H7 (cell line): ENCODE measurements at places on chromosomes 13 and 19.

DNA sequence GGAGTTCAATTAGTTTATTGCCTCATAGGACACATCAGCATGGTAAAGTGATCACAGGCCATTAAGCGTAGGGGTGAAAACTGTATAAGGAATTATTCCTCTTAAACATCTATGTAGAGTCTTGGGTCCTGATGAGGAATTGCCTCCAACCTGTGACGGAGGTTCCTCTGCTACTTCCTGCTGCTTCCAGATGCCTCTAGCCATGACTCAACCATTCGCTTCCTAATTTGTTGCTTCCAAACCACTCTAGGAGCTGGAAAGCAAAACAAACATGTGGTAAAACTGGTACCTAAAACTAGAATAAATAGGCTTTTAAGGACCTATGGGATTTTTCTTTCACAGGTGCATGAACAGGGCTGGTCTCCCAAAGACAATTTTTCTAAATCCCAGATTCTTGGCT is 253.8 kb downstream of the KLF12 start:
- no peak for DNase-seq

- DNase-seq: no peak
Observed at GRCh38 chr13:43122791-43123190, 99.4 kb downstream of the DNAJC15 start.

GRCh38 chr13:49292742-49293486 is 45.2 kb downstream of the CDADC1 start:
- DNase-seq: no peak

- DNase-seq: no peak
Observed at GRCh38 chr19:34744896-34745690, 11.1 kb downstream of the ZNF181 start.

DNA sequence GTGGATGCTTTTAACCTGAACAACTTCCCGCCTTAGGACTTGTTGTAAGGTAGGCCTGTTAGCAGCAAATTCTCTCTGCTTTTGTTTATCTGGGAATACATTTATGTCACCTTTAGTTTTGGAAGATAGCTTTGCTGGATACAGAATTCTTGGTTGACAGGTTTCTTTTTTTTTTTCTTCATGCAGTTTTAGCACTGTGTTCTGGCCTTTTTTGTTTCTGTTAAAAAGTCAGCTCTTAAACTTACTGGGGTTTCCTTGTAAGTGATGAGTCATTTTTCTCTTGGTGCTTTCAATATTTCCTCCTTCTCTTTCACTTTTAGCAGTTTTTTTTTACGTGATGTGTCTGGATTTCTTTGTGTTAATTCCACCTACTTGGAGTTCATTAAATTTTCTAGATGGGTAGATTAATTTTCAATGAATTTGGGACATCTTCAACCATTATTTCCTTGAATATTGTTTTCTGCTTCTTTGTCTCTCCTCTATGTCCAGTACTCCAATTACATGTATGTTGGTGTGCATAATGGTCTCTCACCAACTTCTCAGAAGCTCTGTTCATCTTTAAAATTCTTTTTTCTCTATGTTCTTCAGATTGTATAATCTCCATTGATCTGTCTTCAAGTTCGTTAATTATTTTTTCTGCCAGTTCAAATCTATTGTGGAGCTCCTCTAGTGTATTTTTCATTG is 188.2 kb upstream of the ZNF536 start:
- DNase-seq: no peak

GRCh38 chr13:102402290-102402689 is 442 bp upstream of the FGF14 start:
- peak; percentile 82 for DNase-seq

GRCh38 chr13:30615866-30616541 is 1.7 kb upstream of the USPL1 start:
- no peak for DNase-seq

- peak; percentile 95 for DNase-seq
Observed at GRCh38 chr13:112885782-112886268, 83.2 kb upstream of the MCF2L start.

DNA sequence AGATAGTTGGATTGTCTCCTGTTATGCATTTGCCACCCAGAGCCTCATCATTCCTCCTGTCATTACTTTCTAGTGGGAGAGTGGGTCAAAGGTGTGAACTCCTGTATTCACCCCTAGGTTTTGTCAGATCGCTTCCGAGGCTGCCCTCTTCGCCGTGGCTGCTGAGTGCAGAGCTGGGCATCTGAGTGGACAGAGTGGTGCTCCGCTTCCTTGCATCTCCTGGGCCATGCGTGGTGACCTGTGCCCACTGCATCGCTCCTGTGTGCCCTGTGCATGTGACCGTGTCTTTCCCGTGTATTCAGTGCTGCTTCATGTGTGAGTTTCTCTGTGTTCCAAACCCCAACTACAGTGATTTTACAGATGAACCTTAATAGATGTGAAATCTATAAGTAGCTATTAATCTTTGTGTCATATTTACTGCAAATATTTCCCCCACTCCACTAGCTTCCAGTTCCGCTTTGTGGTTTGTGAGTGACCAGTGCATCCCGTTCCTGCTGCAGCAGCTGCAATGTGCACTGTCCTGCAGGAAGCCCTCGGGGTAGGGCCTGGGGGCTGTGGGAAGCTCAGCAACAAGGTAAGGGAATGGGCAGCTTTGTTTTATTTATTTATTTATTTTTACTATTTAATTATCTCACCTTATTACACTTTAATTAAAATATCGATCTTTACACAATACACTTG is 53.1 kb downstream of the C13orf46 start:
- no peak for DNase-seq

- no peak for DNase-seq
Observed at GRCh38 chr13:40221460-40222201, 444.8 kb downstream of the FOXO1 start.

DNA sequence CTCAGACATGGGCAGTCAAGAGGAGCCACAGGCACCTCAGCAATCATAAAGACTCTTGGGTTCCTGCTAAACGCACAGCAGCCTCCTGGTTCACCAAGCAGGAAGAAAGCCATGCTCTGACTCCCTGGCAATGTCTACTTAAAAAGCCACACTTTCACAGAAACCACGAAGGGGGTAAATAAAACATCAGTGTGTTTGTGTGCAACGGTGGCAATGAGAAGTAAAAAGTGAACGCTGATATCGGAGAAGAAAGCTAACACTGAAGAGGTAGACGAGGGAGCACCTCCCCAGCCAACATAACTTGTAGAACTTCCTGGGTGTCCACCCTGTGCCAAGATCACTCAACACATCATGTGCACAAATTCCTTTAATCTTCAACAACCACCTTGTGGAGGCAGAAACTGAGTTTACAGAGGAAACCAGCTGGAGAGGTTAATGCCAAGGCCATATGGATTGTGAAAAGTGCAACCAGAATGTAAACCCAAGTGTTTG is 30.2 kb downstream of the HSPH1 start:
- DNase-seq: no peak

- DNase-seq: no peak
Observed at GRCh38 chr13:67299751-67300150, 69.6 kb upstream of the PCDH9 start.

DNA sequence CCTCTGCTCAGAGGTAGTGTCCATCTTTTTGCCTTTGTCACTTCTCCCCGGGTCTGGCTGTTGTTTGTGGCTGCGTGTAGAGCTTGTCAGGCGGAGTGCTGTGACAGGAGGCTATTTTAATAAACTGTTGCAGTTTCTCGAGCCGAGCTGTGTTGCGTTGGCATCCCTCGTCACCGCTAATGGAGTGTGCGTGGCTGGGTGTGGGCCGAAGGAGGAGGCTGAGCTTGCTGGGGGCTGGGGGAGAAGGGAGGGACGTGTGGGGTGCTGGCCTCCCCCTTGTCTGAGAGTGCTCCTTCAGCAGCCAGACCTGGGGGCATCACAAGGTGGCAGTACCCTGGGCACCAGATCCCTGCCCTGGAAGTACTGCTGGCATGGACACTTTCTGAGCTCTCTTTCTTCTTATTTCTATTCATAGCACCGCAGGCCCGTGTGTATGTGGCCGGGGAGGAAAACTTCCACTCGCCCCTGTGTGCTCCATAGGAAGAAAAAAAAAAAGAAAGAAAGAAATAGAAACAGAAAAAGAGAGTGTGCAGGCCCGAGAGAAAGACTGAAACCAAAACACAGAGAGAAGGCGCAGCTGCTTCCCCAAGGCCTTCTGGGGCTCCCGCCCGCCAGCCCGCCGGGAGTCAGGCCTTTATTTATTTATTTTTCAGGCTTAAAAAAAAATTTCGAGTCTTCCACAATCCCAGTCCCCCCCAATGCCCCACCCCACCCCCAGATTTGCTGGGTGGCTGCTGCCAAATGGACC is 27.0 kb downstream of the NFIX start:
- DNase-seq: peak; percentile 70

- DNase-seq: no peak
Observed at GRCh38 chr13:97879646-97880310, 73.7 kb upstream of the IPO5 start.

DNA sequence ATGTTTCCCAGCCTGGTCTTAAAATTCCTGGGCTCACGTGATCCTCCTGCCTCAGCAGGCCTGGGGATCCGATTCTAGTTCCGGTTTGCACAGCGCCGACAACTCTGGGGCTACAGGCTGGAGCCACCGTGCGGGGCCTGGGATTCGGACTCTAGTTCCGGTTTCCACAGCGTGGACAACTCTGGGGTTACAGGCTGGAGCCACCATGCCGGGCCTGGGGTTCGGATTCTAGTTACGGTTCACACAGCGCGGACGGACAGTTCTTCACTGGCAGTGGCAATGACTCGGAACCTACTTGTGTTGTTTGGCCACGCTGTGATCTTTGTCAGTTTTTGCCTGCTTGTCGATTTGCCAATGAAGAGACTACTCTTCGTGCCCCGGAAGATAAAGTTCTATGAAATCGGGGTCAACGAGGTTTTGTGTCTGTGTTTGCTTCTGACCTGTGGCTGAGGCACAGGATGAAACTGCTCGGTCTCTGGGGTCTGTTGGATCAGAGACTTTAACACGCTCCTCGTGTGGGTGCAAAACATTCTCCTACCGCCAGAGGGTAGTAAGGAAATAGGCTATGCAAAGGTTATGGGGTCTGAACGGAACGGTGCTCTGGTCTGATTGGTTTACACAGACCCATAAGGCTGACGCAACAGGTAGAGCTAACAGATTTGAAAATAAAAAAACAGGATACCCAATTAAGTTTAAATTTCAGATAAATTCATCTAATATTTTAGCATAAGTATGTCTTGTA is 12.1 kb upstream of the ZSCAN1 start:
- peak; percentile 86 for DNase-seq

- DNase-seq: no peak
Observed at GRCh38 chr13:76439546-76439945, 446.7 kb downstream of the KCTD12 start.

GRCh38 chr13:39148513-39148961 is 110.3 kb downstream of the NHLRC3 start:
- DNase-seq: no peak
